ENCODE measurements at places on chromosomes 3 and 15. TPM values are rescaled to one million over a fixed set of nuclear protein-coding genes. Genes with fewer than 3 reads are reported as not detected.
A peak's percentile ranks its signal among the peaks of the same experiment; 100 is the strongest.

ENTPD3 gene
- total RNA-seq, result not detected

KNG1 gene
- total RNA-seq, result not detected

ZDHHC3 gene
- total RNA-seq, result 31.0 TPM

RTP2 gene
- not detected for total RNA-seq

DNA sequence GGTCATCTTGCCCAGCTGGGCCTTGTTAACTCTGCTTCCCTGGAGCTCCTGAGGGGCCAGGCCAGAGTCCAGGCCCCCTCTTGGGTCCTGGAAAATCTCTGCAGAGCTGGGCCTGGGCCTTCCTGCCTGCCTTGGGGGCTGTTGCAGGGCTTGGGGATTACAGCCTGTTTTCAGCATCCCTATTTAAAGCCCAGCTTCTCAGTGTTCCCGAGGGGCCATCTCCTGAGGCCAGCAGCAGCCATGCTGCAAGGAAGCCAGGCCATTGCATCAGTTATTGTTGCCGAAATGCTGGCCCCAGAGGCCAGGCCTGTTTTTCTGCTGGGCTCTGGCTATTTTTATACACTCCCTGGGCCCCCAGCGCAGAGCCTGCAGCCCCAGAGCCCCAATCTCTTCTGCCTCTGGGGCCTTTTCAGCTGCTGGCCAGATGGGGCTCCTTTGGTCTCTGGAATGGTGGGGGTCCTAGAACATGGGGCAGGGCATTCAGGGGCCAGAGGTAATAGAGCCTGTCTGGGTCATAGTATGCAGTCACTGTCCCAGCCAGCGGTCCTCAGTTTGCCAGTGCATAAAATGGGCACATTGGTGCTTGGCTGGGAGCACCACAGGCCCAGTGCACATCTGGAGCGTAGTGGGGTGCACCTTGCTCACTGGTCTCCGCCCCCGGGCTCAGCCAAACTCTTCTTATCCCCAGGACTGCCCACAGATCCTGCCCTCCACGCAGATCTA, 28.5 kb downstream of the PLXNA1 start:
- no peaks in the 10 kb centered on the region for H3K27me3 ChIP-seq
- peaks cover 3% of the 10 kb centered on the region for H3K36me3 ChIP-seq
- no peak overlapping the region for H3K27ac ChIP-seq
- no peak for DNase-seq
- H3K4me1 ChIP-seq, result no peaks in the 10 kb centered on the region
- no peak overlapping the region for H3K4me3 ChIP-seq

- no peak overlapping the region for H3K27ac ChIP-seq
- no peaks in the 10 kb centered on the region for H3K27me3 ChIP-seq
- no peaks in the 10 kb centered on the region for H3K4me1 ChIP-seq
- no peak for DNase-seq
- peaks cover 25% of the 10 kb centered on the region for H3K36me3 ChIP-seq
- no peak overlapping the region for H3K4me3 ChIP-seq
Observed at GRCh38 chr3:150627557-150627956, 24.4 kb downstream of the SELENOT start.

DNA sequence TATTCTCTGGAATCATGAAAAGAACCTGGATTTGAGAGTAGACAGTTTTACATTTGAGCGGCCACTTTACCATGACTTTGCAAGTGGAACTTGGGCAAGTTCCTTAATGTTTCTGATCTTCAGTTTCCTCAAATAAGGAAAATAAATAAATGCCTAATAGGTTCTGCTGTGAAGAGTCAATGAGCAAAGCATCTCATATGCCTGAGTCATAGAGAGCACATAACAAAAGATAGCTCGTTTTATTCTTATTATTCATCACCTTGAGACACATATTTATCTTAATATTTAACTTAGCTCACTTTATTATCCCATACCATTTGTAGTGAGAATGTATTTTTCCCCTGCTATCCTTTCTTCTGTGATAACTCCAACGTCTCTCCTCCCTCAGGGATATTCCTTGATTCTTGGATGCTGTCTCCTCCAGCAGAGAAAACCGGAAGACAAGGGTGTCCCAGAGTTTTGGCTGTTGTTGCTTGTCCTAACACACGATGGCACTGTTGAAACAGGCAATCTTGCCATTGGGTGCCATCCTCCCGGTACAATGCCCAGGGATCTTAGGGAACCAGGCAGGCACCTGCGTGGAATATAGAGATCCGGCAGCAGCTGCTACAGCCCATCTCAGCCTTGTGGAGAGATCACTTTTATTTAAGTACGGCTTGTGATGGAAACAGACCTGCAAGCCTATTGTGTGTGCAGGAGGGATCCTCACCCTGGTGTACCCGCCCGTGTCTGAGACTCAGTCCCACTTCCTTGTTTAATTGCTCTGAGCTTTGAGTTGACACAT, 33.3 kb upstream of the VPS33B start:
- H3K36me3 ChIP-seq, result no peaks in the 10 kb centered on the region
- peaks cover 31% of the 10 kb centered on the region for H3K27me3 ChIP-seq
- peak; percentile 62 for DNase-seq
- no peak overlapping the region for H3K27ac ChIP-seq
- no peak overlapping the region for H3K4me3 ChIP-seq

GRCh38 chr15:92205255-92205739, 188.4 kb upstream of the ST8SIA2 start:
- no peaks in the 10 kb centered on the region for H3K4me1 ChIP-seq
- no peak overlapping the region for H3K4me3 ChIP-seq
- H3K36me3 ChIP-seq, result no peaks in the 10 kb centered on the region
- H3K27me3 ChIP-seq, result peaks cover 22% of the 10 kb centered on the region

- no peak overlapping the region for H3K27ac ChIP-seq
- no peaks in the 10 kb centered on the region for H3K36me3 ChIP-seq
- no peak for DNase-seq
- H3K27me3 ChIP-seq, result no peaks in the 10 kb centered on the region
- no peaks in the 10 kb centered on the region for H3K4me1 ChIP-seq
- no peak overlapping the region for H3K4me3 ChIP-seq
Observed at GRCh38 chr3:24899901-24900603, 405.4 kb upstream of the THRB start.

DNA sequence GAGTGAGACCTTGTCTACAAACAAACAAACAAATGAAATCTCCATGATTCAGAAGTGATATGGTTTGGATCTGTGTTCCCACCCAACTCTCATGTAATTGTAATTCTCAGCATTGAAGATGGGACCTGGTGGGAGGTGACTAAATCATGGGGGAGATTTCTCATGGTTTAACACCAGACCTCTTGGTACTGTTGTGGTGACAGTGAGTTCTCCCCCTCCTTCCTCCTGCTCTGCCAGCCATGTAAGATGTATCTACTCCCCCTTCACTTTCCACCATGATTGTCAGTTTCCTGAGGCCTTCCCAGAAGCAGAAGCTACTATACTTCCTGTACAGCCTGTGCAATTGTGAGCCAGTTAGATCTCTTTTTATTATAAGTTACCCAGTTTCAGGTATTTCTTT, 438.4 kb upstream of the THBS1 start:
- no peak overlapping the region for H3K27ac ChIP-seq
- H3K4me1 ChIP-seq, result peaks cover 24% of the 10 kb centered on the region
- H3K36me3 ChIP-seq, result no peaks in the 10 kb centered on the region
- no peak overlapping the region for H3K4me3 ChIP-seq
- peak; percentile 26 for DNase-seq

GRCh38 chr15:69424001-69424400, 9.9 kb downstream of the KIF23 start:
- H3K4me3 ChIP-seq, result no peak overlapping the region
- H3K4me1 ChIP-seq, result no peaks in the 10 kb centered on the region
- H3K27ac ChIP-seq, result no peak overlapping the region
- DNase-seq, result no peak
- no peaks in the 10 kb centered on the region for H3K27me3 ChIP-seq

- H3K4me3 ChIP-seq, result no peak overlapping the region
- no peaks in the 10 kb centered on the region for H3K36me3 ChIP-seq
- H3K27ac ChIP-seq, result no peak overlapping the region
- peaks cover 6% of the 10 kb centered on the region for H3K4me1 ChIP-seq
- peaks cover 13% of the 10 kb centered on the region for H3K27me3 ChIP-seq
- DNase-seq, result no peak
Observed at GRCh38 chr15:95664450-95664849, 666.0 kb upstream of the NR2F2 start.

GRCh38 chr3:58722561-58722960, 56.0 kb upstream of the FAM3D start:
- H3K27me3 ChIP-seq, result no peaks in the 10 kb centered on the region
- no peak overlapping the region for H3K4me3 ChIP-seq
- H3K36me3 ChIP-seq, result no peaks in the 10 kb centered on the region
- H3K27ac ChIP-seq, result no peak overlapping the region
- no peaks in the 10 kb centered on the region for H3K4me1 ChIP-seq

DNA sequence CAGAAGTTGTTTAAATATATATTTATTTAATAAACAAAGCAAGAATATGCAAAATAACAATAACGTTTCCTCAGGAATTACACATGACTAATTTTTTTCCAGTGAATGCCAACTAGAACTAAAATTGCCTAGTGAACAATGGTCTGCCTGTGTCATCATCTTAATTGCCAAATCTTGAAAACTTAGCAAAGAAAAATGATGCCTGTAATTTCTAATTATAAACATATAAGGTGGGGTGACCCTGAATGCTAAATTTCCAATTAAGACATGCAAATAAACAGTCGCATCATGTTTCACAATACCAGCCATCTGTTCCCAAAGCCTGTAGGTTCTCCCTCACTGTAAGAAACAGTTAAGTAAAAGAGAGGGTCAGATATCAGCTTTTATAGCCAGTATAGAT, 67.6 kb upstream of the PLCL2 start:
- H3K27ac ChIP-seq, result no peak overlapping the region
- H3K4me1 ChIP-seq, result peaks cover 2% of the 10 kb centered on the region
- DNase-seq, result no peak
- no peak overlapping the region for H3K4me3 ChIP-seq

DNA sequence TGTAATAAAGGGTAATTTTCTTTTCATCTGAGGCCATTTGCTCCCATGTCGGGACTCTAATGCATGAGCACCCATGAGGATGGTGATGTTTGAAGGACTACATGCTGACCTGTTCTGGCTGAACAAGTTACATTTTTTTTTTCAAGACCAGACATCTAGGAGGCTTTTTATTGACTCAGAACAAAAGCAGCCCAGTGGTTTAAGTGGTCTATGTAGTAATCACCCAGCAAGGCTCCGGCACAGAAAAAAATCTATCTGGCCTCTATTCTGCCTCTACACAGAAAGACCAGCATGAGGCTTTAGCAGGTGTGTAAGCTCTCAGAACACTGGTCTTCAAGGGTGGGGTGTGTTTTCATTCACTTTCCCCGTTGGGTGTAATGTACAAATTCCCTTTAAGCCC, 95.1 kb upstream of the ZBED2 start:
- DNase-seq, result no peak
- H3K4me3 ChIP-seq, result no peak overlapping the region
- peaks cover 37% of the 10 kb centered on the region for H3K4me1 ChIP-seq
- H3K27me3 ChIP-seq, result no peaks in the 10 kb centered on the region
- no peaks in the 10 kb centered on the region for H3K36me3 ChIP-seq
- H3K27ac ChIP-seq, result no peak overlapping the region

DNA sequence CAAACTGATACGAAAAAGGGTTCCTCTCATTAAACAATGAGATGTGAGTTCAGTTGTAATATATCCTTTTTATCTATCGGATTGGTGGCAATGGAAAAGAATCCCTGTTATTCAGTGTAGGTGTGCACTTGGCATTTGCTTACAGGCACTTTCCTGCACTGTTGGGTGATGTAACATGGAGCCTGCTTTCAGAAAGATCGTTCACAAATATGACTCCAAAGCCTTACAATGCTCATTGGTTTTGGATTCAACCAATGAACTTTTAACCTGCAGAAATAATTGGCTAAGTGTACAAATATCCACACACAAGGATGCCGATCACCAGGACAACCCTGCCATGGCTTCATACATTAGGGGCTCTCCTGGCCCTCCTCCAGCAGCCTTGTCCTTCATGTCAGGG, 191.4 kb upstream of the LRTM1 start:
- H3K4me3 ChIP-seq, result no peak overlapping the region
- DNase-seq, result no peak
- H3K27ac ChIP-seq, result no peak overlapping the region
- no peaks in the 10 kb centered on the region for H3K27me3 ChIP-seq

Measured in activated naive CD4-positive, alpha-beta T cell treated with anti-CD3 and anti-CD28 coated beads for 36 hours (primary cell).